ENCODE measurements at places on chromosomes 6 and 20.

DNA sequence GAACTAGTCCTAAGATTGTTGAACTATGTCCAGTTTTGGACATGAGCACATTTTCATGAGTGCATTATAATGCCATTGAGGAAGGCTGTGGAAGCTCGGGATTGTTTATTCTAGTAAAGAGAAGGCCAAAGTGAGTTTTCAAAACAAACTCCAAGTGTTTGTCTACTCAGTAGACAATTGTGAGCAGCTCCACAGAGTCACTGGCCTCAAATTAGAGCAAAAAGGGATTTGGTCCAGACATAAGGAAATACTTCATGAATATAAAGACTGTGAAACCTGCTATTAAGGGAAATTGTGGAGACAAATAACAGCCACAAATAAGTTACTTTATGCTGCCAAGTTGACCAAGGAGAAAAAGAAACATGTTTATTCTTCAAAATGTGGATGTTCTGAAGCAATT lies 42.6 kb upstream of the PREP start:
- no peak for DNase-seq

- no peak for DNase-seq
Observed at GRCh38 chr6:23890543-23891227, 235.3 kb upstream of the NRSN1 start.

- no peak for DNase-seq
Observed at GRCh38 chr6:162488444-162488843, 239.1 kb downstream of the PRKN start.

DNA sequence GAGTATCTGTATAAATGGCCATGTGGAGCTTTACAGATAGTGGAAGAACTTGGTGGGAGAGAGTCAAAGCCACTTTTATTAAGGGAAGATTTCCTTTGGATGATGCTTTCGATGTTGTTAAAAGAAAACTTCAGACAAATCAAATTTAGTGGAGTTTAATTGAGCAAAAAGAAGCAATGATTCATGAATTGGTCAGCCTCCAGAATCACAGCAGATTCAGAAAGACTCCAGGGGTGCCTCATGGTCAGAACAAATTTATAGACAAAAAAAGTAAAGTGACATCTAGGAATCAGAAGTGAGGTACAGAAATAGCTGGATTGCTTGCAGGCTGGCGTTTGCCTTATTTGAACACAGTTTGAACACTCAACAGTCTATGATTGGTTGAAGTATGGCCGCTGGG lies 5.3 kb upstream of the CGA start:
- no peak for DNase-seq

DNA sequence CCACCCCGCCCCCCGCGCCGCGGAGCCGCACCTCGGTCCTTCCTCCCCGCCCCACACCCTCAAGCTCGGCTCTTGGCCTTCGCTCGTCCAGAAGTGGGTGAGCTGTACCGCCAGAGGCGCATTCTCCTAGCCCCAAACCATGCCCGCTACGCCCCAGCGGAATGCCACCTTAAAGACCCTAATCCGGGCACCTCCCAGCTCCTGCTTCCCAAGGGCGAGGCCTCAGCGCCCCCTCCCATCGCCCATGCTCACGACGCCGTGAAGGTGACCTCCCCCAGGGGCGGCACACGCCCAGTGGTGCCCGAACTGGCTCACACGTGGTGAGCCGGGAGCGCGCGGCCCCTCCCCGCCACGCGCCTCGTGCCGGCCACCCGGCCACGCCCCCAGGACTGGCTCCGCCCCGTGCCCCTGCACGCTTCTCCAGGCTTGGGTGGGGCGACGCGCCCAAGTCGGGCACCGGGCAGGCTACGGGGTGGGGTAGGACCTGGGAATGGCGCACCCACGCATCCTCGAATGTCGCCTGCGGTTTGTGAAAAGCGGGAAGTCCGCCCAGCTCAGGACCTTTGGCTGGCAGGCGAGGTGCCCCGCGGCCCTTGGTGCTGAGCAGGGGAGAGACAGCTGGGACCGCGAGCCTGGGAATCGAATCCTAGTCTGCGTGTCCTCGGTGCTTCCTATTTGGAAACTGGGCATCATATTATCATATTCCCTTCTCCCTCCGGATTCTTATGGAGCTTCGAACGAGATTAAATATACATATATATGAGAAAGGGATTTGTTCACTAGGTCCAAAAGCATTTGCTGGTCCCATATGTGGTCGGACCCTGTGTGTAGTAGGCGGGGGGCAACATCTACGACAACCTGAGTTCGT lies 941 bp upstream of the SOX12 start:
- DNase-seq = no peak

- no peak for DNase-seq
Observed at GRCh38 chr20:25313593-25313992, 65.7 kb downstream of the PYGB start.

DNA sequence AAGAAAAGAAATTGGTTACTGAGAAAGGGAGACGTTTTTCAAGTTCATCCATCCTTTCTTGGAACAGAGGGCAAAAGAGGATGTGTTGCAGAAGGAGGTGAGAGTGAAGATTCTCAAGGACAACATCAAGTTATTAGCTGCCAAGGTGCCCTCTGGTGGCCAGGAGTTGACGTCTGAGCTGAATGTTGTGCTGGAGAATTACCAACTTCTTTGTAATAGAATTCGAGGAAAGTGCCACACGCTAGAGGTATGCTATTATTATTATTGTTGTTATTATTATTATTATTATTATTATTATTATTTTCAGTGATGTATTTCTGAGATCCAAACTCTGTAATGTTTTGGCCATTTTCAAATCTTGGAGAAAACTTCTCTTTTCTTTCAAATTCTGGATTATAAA lies 197.0 kb downstream of the UTRN start:
- peak; percentile 22 for DNase-seq

GRCh38 chr20:35339007-35339406 lies 46.8 kb upstream of the FAM83C start:
- DNase-seq = no peak

- no peak for DNase-seq
Observed at GRCh38 chr6:147765541-147765940, 257.1 kb downstream of the SAMD5 start.

DNA sequence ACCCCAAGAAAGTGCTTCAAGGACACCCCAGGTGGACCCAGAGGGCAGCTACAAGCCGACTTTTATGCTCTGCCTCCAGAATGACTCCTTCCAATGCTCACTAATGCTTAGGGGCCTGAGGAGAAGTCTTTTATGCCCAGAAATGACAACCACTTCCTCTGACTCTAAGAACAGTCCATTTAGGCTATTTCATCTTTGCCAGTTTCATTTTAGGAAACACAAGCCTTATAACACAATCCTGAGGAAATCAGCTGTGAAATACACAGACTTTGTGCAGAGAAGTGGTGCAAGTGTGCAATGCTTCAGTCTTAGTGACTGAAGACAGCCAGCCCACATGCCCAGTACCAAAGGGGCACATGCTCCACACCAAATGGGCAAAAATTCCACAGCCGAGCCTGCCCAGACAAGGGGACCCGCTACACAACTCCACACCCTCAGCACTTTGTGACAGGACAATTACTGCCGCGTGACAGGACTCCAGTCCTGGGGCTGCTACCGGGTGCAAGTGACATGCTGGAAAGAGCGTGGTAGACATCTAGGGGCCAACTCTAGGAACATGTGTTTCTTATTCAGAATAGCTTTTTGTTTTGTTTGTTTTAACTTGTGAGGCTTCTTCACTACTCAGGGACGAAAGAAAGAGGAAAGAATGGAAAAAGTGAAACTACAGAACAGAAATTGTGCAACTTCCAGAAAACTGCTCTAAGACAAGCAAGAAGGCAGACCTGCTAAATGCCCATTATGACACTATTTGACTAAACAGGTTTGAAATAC lies 28.2 kb upstream of the PLAGL1 start:
- DNase-seq = no peak

DNA sequence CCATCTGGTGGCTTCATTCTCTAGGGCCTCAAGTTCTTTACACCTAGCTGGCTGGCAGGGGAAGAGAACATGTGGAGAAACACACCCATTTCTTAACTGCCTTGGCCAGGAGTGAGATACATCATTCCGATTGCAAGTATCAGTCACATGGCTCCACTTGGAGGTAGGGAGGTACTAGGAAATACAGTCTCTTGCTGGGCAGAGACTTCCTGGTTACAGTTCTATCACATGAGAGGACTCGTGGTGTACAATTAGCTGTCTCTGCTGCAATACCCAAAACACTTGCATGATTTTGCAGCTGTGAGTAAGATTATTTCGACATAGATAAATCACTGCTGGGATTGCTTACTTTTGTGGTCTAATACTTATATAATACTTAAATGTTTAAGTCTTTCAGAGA lies 51.1 kb downstream of the GTF2H5 start:
- no peak for DNase-seq

DNA sequence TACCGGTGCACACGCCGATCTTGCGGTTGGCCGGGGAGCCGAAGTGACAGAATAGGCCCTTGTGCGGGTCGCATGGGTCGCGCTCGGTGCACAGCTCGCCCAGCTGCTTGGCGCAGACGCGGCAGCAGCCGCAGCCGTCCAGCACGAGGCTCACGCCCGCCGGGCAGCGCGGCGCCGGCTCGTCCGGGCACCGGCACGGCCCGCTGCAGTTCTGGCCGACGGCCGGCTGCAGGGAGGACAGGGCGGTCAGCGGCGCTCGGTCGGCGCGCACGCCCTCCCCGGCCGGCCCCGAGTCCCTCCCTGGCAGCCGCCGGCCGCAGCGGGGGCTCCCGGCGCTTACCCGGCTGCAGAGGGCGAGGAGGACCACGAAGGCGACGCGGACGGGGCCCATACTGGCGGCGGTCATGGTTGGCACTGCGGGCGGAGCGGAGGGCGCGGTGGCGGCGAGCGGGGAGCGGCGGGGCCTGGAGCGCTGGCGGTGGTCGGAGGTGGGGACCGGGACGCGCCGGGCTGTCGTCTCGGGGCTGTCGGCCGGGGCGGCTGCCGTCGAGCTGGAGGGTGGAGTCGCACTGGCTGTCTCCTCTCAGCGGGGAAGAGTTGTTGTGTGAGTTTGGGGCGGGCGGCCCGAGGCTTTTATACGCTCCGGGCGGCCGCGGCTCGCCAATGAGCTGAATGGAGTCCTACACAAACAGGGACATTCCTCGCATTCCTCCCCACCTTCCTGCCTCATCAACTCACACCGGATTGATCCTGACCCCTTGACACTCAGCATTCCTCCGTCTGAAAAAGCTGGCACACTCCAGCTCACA lies at the start of gene CCN2:
Gene CCN2 (minus strand): TSS at position 606 of the 809 bp plus-strand sequence. CDS start 200 bp downstream, at position 406.
- DNase-seq = peak; percentile 99

- DNase-seq = no peak
Observed at GRCh38 chr6:118785601-118786000, 108.4 kb upstream of the ASF1A start.

DNA sequence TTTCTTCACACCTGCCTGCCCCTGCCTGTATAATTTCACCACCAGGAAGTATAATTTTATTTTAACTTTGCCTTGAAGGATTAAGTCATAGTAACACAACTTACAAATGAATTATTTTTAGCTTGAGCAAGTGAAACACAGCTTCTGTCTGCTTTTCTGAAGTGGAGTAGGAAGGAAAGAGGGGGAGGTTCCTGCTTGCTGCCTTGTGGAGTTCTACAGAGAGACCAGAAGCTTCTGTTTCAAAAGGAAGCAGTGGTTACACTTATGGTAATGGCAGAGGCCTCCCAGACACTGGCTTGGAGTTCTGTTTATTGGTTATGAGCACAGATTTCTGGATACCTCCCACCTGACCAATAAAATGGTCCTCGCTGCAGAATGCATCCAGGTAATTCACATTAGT lies 159.6 kb downstream of the TMEM200A start:
- no peak for DNase-seq

GRCh38 chr6:56450882-56451739 lies 191.6 kb downstream of the DST start:
- no peak for DNase-seq

- DNase-seq = no peak
Observed at GRCh38 chr6:149012040-149012545, 265.3 kb downstream of the UST start.

GRCh38 chr20:38252292-38253288 lies 7.9 kb downstream of the KIAA1755 start:
- no peak for DNase-seq

GRCh38 chr6:154931711-154932424 lies 63.2 kb upstream of the TIAM2 start:
- no peak for DNase-seq

DNA sequence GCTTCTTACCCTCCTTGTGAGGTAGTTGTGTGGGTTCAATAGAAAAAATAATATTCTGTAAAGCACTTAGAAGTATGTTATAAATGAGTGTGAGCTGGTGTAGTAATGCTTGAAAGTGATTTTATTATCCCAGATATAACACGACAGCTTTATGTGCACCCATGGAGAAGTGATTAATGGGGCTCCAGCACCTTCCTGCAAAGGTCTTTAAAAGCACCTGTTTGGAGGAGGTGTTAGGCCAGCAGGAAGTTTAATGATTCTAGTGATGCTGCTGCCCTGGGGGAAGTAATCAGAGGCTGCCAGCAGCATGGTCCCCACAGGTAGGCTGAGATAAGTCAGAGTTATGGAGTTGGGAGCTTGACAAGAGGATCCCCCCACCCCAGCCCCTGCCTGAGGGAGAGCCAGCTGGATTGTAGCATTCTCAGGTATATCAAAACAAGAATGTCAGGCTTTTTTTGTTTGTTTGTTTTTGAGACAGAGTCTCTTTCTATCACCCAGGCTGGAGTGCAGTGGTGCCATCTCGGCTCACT lies 166.3 kb downstream of the PHACTR1 start:
- no peak for DNase-seq

DNA sequence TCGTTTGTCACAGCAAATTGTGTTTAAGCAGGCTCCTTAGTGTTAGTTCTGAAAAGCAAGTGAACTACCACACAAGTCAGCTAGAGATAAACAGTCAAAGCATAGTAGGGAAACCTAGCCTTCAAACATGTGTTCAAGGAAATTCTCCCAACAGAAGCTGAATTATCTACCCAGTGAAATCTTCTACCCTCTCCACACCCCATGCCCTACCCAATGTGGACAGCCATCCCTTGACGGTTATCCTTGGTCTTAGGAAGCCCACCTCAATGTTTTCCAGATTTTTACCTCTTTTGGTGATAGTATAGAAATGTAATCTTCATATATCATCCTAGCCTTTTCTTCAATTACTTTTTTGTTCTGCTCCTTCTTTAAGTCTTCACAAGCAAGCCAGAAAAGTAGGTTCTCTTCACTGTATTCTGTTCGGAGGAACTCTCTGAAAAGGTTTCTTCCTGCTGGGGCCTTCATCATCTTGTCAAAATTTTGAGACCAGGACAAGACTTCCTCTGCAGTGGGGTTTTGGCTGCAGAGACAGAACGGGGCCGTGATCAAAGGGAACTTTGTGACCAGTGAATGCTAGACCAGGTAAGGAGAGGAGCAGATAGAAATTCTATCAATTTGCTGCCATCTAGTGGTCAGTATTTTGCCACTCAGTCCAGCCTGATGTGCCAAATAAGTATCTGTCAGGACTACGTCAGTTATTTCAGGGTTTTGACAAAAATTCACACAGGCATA lies 21.6 kb upstream of the MTRF1L start:
- peak; percentile 51 for DNase-seq

- no peak for DNase-seq
Observed at GRCh38 chr6:72031471-72031870, 145.1 kb downstream of the RIMS1 start.
